ENCODE measurements at places on chromosomes 12 and 14.

DNA sequence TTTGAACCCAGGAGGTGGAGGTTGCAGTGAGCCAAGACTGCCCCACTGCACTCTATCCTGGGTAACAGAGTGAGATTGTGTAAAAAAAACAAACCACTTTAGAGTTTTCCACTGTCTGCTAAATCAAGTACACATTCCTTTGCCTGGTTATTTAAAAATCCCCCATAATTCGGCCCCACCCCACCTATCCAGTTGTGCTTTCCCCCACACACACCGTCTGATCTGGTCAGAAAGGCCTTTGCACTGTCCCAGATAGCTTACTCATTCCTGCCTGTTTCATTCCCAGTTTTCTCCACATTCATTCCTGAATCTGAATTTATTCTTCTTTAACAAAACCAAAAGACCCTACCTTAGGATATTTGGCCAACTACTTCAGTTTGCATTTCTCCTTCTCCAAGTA, 29.5 kb downstream of the NINJ2 start:
- no peak for DNase-seq

DNA sequence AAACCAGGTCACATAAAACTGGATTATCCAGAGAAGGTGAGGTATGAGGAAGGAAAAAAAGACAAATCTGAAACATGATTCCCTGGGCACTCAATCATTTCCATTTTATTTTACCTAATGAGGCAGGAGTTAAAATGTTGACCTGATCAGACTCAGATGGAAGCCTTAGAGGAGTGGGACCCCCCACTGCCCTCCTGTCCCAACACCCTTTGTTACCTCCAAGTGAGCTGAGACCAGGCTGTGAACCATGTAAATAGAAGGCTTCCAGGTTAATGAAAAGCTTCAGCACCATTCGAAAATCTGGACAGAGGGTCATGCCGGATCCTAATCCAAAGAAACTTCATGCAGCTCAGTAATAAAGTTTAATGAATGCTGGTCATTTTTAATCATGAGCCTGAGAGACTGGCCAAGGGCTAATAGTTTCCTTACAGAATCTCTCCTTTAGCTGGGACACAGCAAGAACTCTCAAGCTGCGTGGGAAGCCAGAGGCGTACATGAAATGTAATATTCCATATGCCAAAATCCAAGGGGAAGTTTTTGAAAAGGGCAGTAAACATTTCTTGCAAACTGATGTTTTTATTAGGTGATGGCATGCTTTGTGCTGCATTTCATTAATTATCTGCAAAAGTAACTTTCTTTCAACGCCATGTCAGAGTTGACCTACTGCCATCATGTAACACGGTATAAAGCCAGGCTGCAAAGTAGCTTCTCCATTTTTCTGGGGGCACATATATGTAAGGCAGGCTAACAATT, 183.0 kb downstream of the PAX9 start:
- DNase-seq = no peak

GRCh38 chr14:103103461-103104388, 9.2 kb downstream of the EXOC3L4 start:
- DNase-seq = no peak

- DNase-seq = no peak
Observed at GRCh38 chr14:77985211-77985615, 185.0 kb upstream of the NRXN3 start.

GRCh38 chr12:59059088-59059935, 139.0 kb upstream of the LRIG3 start:
- no peak for DNase-seq

- DNase-seq = no peak
Observed at GRCh38 chr14:65075628-65076325, 26.5 kb downstream of the MAX start.

DNA sequence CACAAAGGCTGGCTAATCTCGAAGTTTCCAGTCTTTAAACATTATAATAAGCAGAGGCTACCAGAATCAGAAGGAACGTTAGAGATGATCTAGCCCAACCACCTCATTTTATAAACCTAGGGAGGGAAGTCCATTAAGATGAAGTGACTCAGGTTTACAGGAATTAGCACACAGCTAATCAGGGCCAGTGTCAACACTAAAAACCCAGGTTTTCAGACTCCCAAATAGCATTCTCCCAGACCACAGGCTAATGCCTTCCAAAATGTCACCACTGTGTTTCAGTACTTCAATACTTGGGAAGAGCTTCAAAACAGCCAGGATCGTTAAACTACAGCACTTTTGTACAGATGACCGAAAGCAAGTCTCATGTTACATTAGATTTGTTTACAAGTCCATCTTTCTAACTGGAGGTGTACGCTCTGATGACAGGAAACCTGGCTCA, 89.2 kb downstream of the FOXN3 start:
- DNase-seq = no peak

DNA sequence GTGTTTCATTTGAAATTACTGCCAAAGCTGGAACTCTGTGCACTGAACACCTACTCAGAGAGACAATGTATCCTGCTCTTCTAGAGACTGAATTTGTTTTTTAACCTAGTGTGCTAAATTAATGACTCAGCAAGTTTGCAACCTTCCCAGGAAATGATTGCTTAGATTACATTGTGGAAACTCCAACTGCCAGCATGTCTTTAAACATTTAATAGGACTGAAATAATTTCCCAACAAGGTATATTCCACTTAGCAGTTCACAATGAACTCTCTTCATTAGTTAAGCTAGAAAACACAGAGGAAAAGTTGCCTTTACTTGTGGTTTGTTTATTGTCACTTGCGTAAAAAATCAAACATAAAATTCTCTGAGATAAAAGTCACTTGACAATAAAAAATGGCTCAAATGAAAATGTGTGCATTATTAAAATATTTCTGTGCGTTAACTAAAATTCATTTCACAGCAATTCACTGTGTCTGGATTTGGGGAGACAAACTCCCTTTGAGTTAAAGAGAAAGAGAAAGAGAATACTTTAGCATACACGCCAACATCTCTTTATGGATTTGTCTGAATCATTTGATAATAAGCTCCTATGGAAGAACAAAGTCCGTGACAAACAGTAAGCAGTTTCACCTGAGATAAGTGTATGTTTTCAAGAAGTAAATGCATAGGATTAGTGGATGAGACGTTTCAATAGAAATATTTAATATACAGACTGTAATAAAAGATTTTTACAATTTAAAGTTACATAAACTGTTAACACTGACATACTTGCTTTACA, 284.0 kb downstream of the PRKD1 start:
- no peak for DNase-seq

GRCh38 chr12:50188241-50188781, 21.1 kb upstream of the CERS5 start:
- DNase-seq = no peak

- no peak for DNase-seq
Observed at GRCh38 chr12:1501695-1502378, 92.5 kb downstream of the FBXL14 start.

- no peak for DNase-seq
Observed at GRCh38 chr14:99213101-99213500, 58.9 kb downstream of the BCL11B start.

GRCh38 chr14:20550926-20551325, 9.9 kb downstream of the RNASE9 start:
- DNase-seq = no peak

DNA sequence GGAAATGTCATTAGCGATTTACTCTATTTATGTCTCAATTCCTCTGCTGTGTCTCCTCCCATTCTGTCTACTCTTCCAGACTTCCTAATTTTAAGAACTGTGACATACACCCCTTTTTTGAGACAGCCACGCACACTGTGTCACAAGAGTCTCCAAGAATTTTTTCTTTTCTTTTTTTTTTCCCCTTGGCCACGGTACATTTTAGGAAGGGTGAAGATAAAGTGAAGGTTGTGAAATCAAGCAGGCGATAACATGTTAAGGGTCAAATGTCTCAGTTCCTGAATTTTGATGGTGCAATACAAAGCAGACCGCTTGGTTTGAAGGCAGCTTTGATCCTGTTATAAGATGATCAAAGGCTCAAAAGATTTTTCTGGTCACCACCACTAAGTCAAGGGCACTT, 4.3 kb downstream of the OLR1 start:
- no peak for DNase-seq

DNA sequence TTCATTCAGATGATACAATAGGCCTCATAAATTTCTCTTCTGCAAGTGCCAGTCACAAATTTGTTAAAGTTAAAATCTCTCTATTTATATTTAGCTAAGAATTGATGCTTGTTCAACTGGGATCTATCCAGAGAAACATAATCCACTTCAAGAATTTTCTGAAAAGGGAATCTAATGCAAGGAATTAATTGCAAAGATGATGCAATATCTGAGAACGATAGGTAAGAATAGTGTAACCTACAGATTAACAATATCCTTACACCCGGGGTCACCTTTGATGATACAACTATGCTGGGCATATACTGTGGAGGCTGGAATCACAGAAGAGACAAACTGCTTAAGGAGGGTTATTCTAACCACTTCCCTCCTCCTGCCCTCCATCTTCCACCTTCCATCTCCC, 295.1 kb downstream of the FOXG1 start:
- DNase-seq = no peak

- no peak for DNase-seq
Observed at GRCh38 chr14:62002642-62003041, 240.4 kb downstream of the SNAPC1 start.

- no peak for DNase-seq
Observed at GRCh38 chr14:21026988-21027315, 2.1 kb upstream of the NDRG2 start.

- DNase-seq = no peak
Observed at GRCh38 chr14:23443411-23443812, 8.0 kb upstream of the MYH7 start.

DNA sequence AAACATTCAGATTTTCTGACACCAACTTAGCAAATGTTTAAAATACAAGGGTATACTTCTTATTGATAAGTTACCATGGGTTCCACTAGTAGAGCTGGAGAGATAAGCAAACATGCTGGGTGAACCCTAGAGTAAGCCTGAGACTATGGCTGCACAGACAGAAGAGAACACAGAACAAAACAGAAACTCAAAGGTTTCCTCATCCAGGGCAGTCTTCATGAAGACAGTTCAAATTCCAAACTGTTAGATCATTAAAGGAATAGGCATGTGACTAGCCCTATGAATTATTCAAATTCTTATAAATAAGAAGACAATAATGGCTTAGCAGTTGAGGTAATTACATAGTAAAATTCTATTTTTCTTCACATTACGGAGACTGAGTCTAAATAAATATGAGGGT, 28.1 kb downstream of the BTBD7 start:
- DNase-seq = no peak

DNA sequence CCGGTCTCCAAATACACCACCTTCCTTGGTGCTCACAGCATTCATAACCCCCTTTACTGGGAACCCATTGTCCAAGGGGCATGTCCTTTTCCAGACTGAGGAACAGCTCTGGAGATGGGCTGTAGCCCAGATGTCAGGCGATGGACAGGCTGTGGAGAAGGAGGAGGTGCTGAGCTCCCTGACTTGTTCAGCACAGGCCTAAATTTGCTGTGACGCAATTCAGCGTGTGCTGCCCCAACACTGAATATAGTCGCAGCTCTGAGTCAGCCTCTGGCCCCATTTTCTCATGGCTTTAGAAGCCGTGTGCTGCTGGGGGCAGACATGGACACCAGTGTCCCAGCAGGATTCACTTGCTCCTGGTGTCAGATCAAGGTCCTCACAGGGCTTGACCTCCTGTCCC, 269.1 kb downstream of the EMP1 start:
- DNase-seq = no peak

DNA sequence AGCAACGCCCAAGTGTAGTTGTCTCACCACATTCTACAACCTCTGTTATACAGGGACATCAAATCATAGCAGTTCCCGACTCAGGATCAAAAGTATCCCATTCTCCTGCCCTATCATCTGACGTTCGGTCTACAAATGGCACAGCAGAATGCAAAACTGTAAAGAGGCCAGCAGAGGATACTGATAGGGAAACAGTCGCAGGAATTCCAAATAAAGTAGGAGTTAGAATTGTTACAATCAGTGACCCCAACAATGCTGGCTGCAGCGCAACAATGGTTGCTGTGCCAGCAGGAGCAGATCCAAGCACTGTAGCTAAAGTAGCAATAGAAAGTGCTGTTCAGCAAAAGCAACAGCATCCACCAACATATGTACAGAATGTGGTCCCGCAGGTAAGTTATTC, 123.0 kb downstream of the ARID2 start:
- no peak for DNase-seq

DNA sequence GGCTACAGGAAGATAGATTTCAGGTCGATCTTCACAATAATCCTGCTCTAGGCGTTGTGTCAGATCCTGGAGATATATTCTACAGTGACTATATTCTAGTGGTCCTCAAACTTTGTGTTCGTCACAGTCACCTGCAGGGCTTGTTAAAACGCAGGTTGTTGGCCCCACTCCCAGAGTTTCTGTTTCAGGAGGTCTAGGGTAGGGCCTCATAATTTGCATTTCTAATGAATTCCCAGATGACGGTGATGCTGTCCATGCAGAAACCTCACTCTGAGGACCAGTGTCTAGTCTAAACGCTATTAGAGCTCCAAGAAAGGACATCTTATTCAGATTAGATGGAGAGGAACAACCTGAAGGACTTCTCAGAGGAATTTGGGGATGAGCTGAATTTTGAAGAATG, 13.2 kb upstream of the SLC6A13 start:
- no peak for DNase-seq

DNA sequence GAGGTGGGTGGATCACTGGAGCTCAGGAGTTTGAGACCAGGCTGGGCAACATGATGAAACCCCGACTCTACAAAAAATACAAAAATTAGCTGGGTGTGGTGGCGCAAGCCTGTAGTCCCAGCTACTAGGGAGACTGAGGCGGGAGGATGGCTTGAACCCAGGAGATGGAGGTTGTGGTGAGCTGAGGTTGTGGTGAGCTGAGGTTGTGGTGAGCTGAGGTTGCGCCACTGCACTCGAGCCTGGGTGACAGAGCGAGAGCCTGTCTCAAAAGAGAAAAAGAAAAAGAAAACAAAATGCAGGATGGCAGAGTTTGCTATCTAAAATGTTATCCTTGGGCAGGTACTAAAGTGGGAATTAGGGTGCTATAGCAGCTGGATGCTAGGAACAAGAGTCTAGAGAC, 10.8 kb upstream of the GPRC5A start:
- DNase-seq = no peak

GRCh38 chr12:49105504-49106084, 5.1 kb downstream of the LMBR1L start:
- no peak for DNase-seq

DNA sequence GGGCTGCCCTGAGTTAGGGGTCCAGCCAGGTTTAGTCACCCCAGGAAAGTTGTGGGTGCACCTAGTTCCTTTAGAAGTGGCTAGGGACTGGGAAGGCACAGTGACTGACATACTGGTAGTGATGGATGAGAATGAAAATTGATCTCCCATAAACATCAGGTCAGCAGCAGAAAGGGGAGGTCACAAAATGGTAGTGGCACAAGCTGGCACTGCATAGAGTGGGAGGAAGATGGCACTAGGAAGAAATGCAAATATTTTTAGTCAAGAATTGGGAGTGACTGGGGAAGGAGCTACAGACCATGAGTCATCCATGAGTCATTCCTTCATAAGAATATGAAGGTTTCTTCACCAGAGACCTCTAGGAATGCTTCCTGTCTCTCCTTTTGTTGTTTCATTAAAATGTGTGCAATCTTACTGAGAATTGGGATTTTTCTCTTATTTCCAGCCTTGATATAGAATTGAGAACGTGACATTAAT, 198.3 kb upstream of the AMIGO2 start:
- DNase-seq = no peak
